ENCODE measurements at places on chromosomes 7 and 10.

DNA sequence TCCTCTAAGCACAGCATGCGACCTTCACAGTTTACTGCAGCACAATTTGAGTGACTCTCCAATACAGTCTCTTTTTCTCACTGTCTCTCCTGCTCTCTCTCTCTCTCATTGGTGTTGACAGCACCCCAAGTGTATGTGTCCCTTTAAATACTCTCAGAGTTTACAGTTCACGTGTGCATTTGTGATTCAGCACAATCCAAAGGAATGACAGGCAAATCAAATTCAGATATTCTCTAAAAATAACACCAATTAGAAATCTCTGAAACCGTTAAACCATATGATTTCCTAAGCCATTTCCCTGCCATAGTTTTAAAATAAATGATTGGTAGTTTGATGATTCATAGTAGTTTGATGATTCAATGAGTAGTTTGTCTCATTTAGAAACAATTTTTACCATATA, 104.0 kb upstream of the GAD2 start:
- DNase-seq, result no peak

- DNase-seq, result no peak
Measured at GRCh38 chr7:142801601-142802295, 31.0 kb downstream of the PRSS2 start.

- DNase-seq, result no peak
Measured at GRCh38 chr7:113548137-113548536, 370.7 kb downstream of the PPP1R3A start.

GRCh38 chr10:126469692-126470091, 81.4 kb upstream of the ADAM12 start:
- no peak for DNase-seq

GRCh38 chr7:22074897-22075296, 129.2 kb upstream of the CDCA7L start:
- no peak for DNase-seq

DNA sequence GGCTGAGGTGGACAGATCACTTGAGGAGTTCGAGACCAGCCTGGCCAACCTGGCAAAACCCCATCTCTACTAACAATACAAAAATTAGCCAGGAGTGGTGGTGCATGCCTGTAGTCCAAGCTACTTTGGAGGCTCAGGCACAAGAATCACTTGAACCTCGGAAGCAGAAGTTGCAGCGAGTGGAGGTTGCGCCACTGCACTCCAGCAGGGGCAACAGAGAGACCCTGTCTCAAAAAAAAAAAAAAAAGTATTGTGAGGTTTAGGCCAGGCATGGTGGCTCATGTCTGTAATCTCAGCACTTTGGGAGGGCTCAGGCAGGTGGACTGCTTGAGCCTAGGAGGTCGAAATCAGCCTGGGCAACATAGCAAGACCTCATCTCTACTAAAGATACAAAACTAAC, 16.0 kb downstream of the TET1 start:
- no peak for DNase-seq

DNA sequence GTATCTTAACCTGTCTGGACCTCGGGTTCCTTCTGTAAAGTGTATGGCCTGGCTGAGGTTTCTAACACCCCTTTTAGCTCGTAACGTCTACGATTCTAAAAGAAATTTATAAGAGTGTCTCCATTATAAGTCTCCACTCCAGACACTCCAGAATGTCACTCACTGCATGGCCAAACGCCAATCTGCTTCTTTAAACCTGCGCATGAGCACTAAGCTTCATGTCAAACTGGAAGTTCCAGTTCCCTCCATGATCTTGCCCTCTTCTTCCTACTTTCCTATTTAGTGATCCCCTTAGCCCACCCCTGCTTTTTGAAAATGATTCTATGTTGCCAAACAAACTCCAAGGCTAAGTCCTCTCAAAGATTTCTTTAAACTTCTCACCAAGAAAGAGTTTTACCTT, 241.4 kb upstream of the NPVF start:
- no peak for DNase-seq

DNA sequence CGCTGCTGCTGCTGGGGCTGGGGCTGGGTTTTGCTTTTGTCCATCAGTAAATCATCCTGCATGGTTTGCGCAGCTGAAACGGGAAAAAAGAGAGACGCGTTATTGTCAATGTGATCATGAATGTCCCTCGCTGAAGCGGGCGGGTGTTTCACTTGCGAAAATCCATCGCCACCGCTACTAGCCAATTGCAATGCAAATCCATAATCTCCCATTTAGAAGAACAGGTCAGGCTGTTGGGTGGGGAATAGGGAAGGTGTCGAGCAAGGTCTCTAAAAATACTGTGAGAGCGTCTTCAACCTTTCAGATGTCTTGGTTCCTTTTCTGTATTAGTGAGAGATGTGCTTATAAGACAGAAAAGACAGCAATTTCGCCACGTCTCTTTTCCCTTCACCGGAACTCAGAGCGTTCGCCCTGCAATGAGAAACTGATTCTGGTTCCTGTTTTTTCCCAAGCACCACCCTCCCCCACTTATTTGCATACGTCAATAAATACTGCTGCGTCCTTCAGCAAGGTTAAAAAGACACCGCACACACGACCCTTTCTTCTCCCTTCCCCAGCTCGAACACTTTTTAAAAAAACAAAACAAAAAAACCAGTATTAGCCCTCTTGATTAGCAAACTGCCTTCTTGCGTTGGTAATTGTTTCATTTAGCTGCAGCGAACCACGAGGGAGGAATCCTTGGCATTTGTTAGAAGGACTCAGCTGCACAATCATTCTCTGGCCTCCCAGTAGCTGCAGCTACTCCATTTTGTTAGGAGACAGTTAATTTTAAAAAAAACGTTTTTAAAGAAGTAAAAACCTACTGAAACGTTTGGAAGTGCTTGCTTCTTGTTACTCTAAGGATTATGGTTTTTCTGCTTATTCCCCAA, 50.4 kb downstream of the CPEB3 start:
- DNase-seq, result peak; percentile 19

GRCh38 chr7:45593121-45593541, 19.0 kb downstream of the ADCY1 start:
- no peak for DNase-seq

- DNase-seq, result no peak
Measured at GRCh38 chr7:156776527-156776926, 116.5 kb downstream of the LMBR1 start.

GRCh38 chr7:51236470-51237132, 80.0 kb downstream of the COBL start:
- no peak for DNase-seq

DNA sequence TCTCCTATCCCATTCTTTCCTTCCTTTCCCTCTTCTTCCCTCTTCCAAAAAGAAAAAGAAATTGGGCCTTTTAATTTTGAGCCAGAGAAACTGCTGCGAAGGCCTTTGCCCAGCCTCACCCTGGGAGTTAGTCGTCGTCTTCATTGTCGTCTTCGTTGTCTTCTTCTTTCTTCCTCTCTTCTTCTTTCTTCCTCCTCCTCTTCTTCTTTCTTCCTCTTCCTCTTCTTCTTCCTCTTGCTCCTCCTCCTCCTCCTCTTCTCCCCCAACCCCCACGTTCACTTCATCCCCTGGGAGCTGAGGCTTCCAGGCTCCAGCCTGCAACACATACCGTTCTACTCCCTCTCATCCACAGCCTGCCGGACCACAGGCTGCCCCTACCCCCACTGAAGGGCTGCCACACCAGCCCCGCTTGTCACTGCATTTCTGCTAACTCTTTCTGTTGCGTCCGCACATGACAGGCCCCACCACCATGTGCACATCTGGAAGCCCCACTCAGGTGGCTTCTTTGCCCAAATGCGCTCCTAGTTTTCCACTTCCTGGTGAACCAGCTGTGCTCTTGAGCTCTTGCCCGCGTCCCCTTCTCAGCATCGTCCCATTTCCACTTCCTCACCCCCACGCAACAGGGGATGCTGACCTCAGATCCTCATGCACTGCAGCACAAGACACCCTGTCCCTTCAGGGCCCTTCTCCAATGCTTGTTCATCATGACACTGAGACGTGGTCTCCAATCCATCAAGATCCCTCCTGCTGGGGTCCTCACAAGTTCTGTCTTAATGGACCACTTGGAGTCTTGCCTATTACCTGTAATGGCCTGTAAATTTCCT, 94.9 kb upstream of the SH2B2 start:
- no peak for DNase-seq

DNA sequence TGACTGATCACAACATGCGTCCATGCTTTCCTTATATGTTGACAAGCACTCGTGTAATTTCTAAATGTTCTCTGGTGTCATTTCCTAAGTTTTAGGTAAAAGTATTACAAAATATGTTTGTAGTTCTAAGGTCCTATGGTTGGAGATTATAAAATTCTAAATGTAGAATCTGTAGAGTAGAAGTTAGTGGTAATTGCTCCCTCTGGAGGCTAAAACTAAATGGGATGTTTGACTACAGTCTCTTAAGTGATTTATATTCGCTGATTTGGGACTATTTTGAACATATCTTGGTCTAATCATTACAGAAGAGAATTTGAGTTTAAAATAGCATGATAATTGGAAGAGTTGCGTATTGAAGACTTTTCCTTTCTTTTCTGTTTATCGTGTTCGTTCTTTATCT, 74.1 kb downstream of the ZMYND11 start:
- DNase-seq, result no peak

DNA sequence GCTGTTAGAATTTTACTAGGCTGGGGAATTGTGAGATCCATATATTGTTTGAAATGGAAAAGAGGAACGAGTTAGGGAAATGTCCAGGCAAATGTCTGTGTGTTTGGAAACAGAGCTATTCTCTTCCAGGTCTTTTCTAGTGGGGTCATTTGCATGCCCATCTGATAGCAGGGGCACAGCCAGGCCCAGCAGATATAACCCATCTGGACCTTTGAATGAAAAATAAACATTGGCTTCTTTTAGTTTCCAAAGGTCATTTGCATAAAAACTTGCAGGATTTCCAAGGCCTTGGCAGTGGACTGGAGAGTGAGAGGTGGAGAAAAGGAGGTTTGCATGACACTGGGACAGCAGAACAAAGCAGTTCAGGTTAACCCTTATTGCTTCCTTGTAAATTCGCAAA, 188.0 kb upstream of the GPR26 start:
- no peak for DNase-seq

DNA sequence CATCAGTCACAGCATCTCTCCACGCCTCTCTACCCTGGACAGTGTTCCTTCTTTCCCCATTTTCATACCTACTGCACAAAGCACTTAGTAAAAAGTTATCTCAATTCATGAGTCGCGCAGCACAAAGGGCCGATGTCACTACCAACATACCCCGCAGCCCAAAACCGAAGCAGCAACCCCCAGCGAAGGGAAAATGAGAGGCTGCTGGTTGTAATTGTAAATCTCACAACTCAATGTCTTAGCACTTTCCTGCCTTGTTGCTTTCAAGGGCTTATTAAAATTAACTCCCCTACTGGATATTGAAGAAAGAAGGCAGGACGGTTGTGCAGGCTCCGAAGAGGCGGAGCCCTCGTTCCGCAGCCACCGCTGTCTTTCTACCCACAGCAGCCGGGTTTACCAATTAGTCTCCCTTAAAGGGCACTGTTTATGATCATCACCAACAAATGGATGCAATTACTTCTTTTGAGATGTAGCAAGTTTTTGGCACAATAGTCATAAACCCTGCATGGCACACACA, 6.5 kb downstream of the DIP2C start:
- no peak for DNase-seq

DNA sequence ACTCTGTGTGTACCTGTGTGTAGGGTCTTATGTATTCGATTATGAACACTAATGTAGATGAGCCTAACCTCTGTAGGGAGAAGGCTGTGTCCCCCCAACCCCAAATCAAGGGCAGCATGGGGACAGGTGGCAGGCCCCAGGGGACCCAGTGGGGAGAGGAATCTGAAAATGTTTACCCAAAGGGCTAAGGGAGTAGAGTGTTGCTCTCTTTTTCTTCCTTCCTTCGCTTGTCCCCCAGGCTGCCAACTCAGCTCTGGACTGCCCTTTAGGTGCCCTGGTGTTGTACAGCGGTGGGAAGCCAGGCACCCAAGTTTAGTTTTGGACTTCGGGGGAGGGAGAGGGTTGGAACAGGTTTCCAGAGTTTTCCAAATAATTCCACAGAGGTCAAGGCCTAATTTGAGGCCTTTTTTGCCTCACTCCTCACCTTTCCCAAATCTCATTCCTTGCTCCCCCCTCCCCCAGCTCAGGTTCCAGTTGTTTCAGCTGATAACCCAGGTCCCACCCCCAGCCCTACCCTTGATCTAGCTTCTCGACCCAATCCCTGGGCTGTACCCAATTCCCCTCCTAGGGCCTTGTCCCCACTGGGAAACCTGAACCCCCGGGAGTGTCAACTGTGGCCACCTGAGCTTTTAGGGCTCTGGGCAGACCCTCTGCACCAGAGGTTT, 9.1 kb upstream of the PAX2 start:
- DNase-seq, result no peak

DNA sequence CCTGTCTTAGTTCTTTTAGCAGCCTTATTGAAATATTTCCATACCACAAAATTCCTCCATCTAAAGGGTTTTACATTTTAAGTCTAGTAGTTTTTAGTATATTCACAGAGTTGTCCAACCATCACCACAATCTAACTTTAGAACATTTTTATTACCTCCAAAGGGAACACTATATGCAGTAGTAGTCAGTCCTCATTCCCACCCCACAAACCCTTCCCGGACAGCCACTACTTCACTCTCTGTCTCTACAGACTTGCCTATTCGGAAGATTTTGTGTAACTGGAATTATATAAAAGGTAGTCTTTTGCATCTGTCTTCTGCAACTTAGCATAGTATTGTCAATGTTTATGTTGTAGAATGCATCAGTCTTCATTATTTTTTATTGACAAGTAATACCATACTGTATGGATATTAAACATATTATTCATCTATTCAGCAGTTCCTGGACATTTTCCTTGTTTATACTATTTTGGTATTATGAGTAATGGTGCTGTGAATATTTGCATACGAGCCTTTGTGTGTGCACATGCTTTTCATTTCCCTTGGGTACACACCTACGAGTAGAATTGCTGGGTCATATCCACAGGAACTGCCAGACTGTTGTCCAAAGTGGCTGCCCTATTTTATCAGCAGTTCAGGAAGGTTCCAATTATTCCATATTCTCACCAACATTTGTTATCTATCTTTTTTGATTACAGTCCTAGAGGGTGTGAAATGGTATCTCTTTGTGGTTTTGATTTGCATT, 60.9 kb upstream of the LANCL2 start:
- DNase-seq, result no peak
